ENCODE measurements at places on chromosomes 6 and 20. TPM values are rescaled to one million over a fixed set of nuclear protein-coding genes. Genes with fewer than 3 reads are reported as not detected.

DNA sequence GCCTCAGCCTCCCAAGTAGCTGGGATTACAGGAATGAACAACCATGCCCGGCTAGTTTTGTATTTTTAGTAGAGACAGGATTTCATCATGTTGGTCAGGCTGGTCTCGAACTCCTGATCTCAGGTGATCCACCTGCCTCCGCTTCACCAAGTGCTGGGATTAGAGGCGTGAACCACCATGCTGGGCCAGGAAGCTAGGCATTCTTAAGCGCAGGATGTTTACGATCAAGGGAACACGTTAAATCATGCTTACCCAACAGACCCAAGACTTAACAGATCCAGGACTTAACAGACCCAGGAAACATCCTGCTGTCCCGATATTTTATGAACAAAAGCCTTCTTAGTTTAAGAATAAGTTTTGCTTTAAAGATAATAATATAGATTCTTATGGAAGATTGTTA is 9.1 kb downstream of the PTGIS start:
- no peak for DNase-seq
- no peak overlapping the region for H3K4me3 ChIP-seq
- peaks cover 7% of the 10 kb centered on the region for H3K36me3 ChIP-seq
- no peaks in the 10 kb centered on the region for H3K27me3 ChIP-seq
- H3K4me1 ChIP-seq: peaks cover 87% of the 10 kb centered on the region
- peak overlapping the region; percentile 96 for H3K27ac ChIP-seq

Gene PHACTR1
- 2.5 TPM for total RNA-seq

DNA sequence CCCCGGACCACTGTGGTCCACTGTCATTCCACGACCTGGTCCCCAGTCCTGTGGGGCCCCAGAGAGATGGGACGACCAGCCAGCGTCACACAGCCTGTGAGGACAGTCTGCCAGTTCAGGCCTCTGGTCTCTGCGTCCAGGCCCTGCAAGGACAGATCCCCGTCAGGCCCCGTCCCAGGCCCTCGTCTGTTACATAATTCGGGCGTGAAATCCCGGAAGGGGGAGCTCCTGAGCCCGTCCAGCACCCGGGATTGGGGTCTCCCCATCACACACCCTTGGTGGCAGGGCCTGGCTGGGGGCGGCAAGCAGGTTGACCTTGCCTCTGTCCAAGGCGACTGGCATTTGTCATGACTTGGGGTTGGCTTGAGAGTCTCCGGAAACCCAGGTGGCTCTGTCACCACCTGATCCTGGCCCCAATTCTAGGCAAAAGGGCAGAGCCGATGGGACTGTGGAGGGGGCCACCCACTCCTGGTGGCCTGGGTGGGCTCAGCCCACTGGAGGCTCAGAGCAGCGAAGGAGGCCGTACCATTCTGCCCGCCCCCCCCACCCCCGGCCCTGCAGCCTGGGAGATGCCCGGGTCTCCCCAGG is 73.8 kb upstream of the GATA5 start:
- no peak for DNase-seq
- H3K4me1 ChIP-seq: peaks cover 8% of the 10 kb centered on the region
- H3K27ac ChIP-seq: no peak overlapping the region
- H3K27me3 ChIP-seq: peaks cover 24% of the 10 kb centered on the region

- H3K27me3 ChIP-seq: no peaks in the 10 kb centered on the region
- H3K4me1 ChIP-seq: no peaks in the 10 kb centered on the region
- DNase-seq: no peak
Observed at GRCh38 chr6:158220786-158221442, 52.8 kb downstream of the GTF2H5 start.

All from chondrocyte (in vitro differentiated cells).